ENCODE measurements at places on chromosomes 2 and 18. TPM values are rescaled to one million over a fixed set of nuclear protein-coding genes. Genes with fewer than 3 reads are reported as not detected.
A peak's percentile ranks its signal among the peaks of the same experiment; 100 is the strongest.

DNA sequence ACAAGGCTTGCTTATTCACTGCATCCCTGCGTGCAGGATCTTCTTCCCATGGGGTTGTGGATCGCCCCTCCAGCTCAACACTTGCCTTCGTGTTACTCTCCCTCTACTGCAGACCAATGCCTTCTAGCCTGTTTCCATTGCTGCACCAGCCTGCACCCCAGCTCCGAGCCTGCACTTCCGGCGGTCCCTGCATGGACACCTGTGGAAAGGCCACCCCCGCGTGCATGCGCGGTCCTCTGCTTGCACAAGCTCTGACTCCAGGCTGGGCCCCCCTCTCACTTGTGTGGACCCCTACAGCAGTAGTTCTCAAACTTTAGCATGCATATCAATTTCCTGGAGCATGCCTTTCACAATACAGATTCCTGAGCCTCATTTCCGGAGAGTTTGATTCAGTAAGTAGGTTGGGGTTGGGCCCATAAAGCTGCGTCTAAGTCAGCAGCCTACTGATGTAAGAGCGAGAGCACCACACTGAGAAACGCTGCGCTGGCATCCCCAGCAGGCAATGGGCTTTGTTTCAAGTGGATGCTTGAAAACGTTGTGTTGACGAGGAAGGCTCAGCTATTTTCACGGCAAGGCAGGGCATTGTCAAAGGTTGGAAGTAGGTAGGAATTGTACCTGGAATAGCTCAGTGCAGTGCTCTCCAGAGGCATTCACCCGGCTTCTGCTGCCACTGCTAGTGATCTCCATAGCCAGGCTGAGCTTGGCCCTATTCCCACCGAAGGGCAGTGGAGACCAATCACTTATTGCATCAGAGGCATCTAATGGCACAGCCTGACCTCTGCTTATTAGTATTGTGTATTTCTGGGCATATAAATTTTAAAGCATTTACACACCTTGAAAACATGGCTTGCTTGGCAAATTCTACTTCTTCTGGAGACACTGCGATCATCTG lies 32.6 kb downstream of the CREG2 start:
- H3K27me3 ChIP-seq, result no peaks in the 10 kb centered on the region
- no peaks in the 10 kb centered on the region for H3K36me3 ChIP-seq
- H3K4me1 ChIP-seq, result no peaks in the 10 kb centered on the region
- DNase-seq, result peak; percentile 55

Gene TANK
- total RNA-seq, result 25.4 TPM

DNA sequence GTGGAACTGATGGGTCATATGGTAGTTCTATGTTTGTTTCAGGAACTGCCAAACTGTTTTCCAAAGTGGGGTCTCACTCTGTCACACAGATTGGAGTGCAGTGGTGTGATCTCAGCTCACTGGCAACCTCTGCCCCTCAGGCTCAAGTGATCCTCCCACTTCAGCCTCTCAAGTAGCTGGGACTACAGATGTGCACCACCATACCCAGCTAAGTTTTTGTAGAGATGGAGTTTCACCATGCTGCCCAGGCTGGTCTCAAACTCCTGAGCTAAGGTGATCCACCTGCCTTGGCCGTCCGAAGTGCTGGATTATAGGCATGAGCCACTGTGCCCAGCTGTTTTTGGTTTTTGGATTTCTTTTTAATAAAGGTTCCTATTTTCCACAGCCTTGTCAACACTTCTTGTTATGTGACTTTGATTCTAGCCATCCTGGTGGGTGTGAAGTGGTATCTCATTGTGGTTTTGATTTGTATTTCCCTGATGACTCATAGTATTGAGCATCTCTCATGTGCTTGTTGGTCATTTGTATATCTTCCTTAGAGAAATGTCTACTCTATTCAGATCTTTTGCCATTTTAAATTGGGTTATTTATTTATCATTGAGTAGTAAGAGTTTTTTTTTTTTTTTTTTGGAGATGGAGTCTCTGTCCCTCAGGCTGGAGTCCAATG lies 22.8 kb downstream of the NPC1 start:
- DNase-seq, result no peak
- no peak overlapping the region for H3K27ac ChIP-seq
- H3K27me3 ChIP-seq, result no peaks in the 10 kb centered on the region
- no peak overlapping the region for H3K4me3 ChIP-seq

GRCh38 chr2:211085056-211085680 lies 528.8 kb downstream of the CPS1 start:
- H3K4me3 ChIP-seq, result no peak overlapping the region
- H3K4me1 ChIP-seq, result no peaks in the 10 kb centered on the region
- no peaks in the 10 kb centered on the region for H3K27me3 ChIP-seq
- no peaks in the 10 kb centered on the region for H3K36me3 ChIP-seq
- H3K27ac ChIP-seq, result no peak overlapping the region

- no peaks in the 10 kb centered on the region for H3K27me3 ChIP-seq
- H3K4me3 ChIP-seq, result no peak overlapping the region
- H3K27ac ChIP-seq, result no peak overlapping the region
- DNase-seq, result no peak
- no peaks in the 10 kb centered on the region for H3K36me3 ChIP-seq
- no peaks in the 10 kb centered on the region for H3K4me1 ChIP-seq
These were observed 2.6 kb downstream of the SLC14A1 start for GRCh38 chr18:45726603-45727002.

DNA sequence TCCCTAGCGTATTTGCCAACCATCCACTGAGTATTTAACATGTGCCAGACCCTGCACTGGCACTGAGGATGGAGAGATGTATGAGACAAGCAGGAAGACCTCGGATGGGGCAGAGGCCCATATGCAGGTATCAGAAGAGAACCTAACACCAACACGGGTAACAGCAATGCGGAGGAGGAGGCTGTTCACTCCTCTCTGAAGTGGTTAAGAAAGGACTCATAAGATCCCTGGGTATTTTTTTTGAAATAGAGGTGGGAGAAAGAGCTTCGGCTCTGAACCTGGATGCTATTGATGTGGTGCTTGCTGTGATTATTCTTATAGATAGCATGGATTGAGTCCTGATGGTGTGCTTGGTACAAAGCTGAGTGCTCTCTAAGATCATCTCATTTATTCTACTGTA lies 418.3 kb downstream of the LPIN1 start:
- no peaks in the 10 kb centered on the region for H3K27me3 ChIP-seq
- no peak overlapping the region for H3K4me3 ChIP-seq
- no peaks in the 10 kb centered on the region for H3K4me1 ChIP-seq
- H3K27ac ChIP-seq, result no peak overlapping the region

DNA sequence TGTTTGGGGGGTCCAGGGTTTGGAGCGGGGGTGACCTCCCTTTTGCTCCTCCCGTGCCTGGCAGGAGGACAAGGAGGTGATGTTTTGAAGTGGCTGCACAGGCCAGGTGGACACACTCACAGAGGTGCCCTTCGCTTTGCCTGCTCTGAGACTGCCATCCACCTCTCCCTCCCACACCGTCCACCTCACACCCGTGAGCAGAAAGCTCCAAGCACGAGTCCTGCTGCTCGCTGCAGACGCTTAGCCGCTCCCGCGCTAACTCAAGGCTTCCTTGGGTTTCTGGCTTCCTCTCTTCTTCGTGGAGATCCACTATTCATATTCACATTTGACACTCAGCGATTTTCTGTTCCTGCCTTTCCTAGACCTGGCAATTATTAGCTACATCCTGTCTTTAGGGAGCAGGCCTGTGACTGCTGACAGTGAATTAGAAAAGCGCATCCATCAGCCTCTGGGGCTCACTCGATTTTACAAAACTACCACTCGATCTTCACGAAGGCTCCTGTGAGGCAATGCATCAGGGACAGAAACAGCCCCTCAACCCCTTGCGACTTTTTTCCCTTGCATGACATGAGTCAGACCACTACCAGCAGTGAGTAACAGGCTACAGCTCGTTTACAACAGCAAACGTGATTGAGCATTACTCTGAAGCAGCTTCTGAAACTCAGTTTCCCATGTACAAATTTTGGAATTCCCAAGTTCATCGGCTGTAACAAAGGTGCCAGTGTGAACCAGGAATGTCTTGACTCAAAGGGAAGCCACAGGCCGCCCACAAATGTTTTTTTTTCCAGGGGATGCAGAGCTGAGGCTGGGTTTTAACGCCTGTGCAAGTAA lies 238.7 kb upstream of the SOX11 start:
- H3K27me3 ChIP-seq, result no peaks in the 10 kb centered on the region
- DNase-seq, result no peak
- H3K27ac ChIP-seq, result no peak overlapping the region
- H3K4me3 ChIP-seq, result no peak overlapping the region
- no peaks in the 10 kb centered on the region for H3K36me3 ChIP-seq

DNA sequence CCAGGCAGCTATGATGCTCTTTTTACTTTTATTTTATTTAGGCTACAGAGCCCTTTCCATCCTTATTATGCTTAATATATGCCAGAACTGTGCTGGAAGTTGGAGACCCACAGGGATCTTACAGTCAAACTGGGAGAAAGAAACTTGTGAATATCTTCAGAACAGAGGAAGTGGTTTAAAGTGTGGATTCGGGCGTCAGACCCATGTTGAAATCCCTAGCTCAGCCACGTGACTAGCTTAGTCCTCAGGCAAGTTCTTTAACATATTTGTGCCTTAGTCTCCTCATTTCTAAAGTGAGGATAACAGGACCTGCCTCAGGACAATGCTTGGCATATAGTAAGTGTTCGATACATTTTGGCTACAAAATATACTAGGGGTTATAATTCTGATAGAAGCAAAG lies 59.1 kb downstream of the MAP3K20 start:
- H3K4me3 ChIP-seq, result no peak overlapping the region
- no peaks in the 10 kb centered on the region for H3K36me3 ChIP-seq
- no peak overlapping the region for H3K27ac ChIP-seq
- H3K27me3 ChIP-seq, result no peaks in the 10 kb centered on the region

- no peak overlapping the region for H3K4me3 ChIP-seq
- H3K27me3 ChIP-seq, result no peaks in the 10 kb centered on the region
These were observed 93.6 kb upstream of the HNMT start for GRCh38 chr2:137870682-137871081.
